ENCODE measurements at places on chromosomes 1 and 21.

GRCh38 chr1:70979313-70979712 is 68.3 kb downstream of the PTGER3 start:
- DNase-seq, result no peak

GRCh38 chr1:109020693-109021257 is 21.1 kb downstream of the WDR47 start:
- no peak for DNase-seq

DNA sequence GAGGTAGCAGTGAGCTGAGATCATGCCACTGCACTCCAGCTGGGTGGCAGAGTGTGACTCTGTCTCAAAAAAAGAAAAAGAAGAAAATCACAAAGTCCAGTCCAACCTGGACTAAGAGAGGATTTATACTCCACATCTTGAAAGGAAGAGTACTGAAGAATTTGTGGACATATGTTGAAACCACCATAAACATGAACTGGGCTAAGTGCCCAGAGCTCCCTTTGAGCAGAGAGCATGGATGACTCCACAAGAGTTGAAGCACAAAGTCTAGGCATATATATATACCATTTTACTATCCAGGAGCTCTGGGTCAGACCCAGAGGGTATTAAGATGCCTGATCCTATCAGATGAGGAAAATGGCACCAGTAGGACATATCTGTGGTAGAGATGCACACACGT is 86.6 kb downstream of the OMA1 start:
- DNase-seq, result no peak

GRCh38 chr1:11394592-11395245 is 84.2 kb upstream of the DISP3 start:
- no peak for DNase-seq

DNA sequence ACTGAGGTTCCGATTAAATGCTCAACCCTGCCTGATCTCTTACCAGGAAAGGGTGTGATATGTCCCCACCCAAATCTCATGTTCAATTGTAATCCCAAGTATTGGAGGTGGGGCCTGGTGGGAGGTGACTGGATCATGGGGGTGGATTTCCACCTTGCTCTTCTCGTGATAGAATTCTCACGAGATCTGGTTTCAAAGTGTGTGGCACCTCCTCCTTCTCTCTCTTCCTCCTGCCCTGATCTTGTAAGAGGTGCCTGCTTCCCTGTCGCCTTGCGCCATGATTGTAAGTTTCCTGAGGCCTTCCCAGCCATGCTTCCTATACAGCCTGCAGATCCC is 34.9 kb downstream of the RSPH1 start:
- DNase-seq, result no peak

- DNase-seq, result no peak
Observed at GRCh38 chr1:185376288-185376687, 59.2 kb upstream of the IVNS1ABP start.

DNA sequence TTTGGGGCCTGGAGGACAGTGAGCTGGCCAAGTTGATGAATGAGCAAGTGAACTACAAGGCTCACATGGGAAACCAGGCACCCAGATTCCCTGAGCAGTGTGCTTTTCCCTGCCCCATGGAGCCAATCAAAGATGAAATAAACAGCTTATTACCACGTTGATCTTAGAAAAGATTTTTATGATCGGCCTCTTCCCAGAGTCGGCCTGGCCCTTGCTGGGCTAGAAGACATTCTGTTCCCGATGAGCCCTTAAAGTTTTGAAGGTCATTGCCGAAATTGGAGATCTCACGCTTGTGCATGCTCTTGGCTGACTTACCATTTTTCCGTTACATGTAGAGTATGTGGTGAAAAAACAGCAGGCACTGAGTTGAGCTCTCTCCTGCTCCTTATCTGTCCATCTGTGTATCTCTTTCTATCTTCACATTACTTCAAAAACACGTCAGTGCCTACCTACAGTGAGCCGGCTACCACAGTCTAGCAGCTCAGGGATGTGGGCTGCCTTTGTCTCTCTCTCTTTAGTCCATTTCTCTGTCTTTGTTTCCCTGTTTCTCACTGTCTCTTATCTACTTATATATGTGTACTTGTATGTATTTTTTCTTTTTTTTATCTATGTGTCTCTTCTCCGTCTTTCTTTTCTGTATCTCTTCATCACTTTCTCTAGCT is 248.8 kb upstream of the USP24 start:
- no peak for DNase-seq

GRCh38 chr1:230915078-230915477 is 46.8 kb upstream of the C1orf198 start:
- no peak for DNase-seq

All from H4 (cell line).